ENCODE measurements at places on chromosomes 7 and 10.

- H3K4me1 ChIP-seq = no peaks in the 10 kb centered on the region
- peaks cover 3% of the 10 kb centered on the region for H3K27me3 ChIP-seq
- H3K36me3 ChIP-seq = no peaks in the 10 kb centered on the region
- no peak overlapping the region for H3K4me3 ChIP-seq
- no peak for DNase-seq
Measured at GRCh38 chr10:61543831-61544230, 90.7 kb upstream of the TMEM26 start.

DNA sequence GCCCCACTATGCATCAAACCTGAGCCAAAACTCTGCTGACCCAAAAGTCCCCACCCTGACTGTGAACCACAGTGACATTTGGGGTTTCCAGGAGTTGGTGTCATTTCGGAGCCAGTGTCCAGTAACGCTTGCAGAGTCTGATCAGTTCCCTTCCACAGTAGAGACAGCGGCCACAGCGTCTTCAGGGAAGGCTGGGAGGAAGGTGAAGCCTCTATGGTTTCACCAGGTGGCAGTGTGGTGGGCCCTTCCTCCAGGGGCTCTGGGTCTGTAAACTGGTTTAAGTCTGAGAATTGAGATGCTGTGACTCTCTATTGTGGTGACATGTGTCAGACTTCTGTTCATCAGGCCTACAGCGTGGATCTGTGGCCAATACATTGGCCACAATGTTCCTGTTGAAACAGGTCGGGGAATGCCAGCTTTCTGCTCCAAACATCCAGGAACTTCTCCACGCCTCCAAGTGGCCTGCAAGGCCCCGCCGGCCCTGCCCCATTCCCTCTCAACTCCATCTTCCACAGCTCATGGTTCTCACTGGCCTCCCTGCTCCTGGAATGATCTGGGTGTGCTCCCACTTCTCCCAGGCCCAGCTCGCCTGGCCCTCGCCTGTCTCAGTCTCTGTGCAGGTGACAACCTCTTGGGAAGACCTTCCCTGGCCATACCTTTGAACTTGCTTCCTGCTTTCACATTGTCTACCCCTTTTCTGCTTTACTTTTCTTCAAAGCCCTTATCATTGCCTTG lies 124.5 kb upstream of the FAM20C start:
- no peaks in the 10 kb centered on the region for H3K36me3 ChIP-seq
- H3K4me3 ChIP-seq = no peak overlapping the region
- no peaks in the 10 kb centered on the region for H3K4me1 ChIP-seq
- H3K27ac ChIP-seq = no peak overlapping the region
- DNase-seq = no peak

DNA sequence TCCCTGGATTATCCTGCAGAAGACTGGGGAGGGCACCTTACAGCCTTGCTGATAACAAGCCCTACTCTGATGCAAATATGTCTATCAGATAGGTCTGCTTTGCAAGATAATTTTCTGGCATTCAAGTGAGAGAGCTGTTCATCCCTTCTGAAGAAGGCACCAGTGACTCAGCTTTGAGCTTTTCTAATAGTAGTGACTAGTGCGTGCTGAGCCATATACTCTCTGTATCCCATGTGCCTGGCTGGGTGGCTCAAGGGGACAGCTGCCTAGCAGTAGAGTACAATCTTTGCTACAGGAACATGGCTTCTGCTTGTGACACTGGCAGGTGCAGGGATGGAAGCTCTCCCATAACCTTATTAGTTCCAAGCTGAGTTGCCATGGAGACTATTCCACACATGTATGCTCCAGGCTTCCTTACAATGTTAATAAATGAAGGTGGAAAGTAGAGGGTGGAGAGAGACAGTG lies 35.0 kb upstream of the ABCB4 start:
- peaks cover 66% of the 10 kb centered on the region for H3K36me3 ChIP-seq
- H3K4me3 ChIP-seq = peak overlapping the region; percentile 2
- H3K27ac ChIP-seq = peak overlapping the region; percentile 48
- H3K4me1 ChIP-seq = peaks cover 29% of the 10 kb centered on the region

GRCh38 chr7:711922-712380 lies 14.5 kb upstream of the DNAAF5 start:
- no peak for DNase-seq
- H3K4me3 ChIP-seq = no peak overlapping the region
- peaks cover 5% of the 10 kb centered on the region for H3K4me1 ChIP-seq
- H3K27ac ChIP-seq = no peak overlapping the region
- no peaks in the 10 kb centered on the region for H3K36me3 ChIP-seq

- no peaks in the 10 kb centered on the region for H3K36me3 ChIP-seq
- DNase-seq = no peak
- H3K4me1 ChIP-seq = no peaks in the 10 kb centered on the region
- H3K27me3 ChIP-seq = peaks cover 2% of the 10 kb centered on the region
- no peak overlapping the region for H3K27ac ChIP-seq
Measured at GRCh38 chr10:13453896-13454295, 74.9 kb downstream of the BEND7 start.

GRCh38 chr7:94957061-94957460 lies 49.7 kb downstream of the PPP1R9A start:
- H3K27me3 ChIP-seq = peaks cover 3% of the 10 kb centered on the region
- no peak for DNase-seq
- no peaks in the 10 kb centered on the region for H3K36me3 ChIP-seq
- H3K4me3 ChIP-seq = no peak overlapping the region

DNA sequence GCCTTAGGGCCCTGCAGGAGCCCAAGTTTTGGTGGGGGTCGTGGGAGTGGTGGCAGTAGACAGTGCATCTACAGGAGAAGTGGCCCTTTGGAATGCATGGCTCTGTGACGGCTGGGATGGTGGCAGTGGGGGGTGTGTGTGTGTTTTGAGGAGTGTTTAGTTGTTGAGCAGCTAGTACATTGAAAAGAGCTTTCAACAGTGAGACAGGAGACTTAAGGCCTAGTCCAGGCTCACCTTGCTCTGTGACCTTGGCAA lies 27.1 kb downstream of the ZNF775 start:
- H3K27ac ChIP-seq = peak overlapping the region; percentile 97
- peak overlapping the region; percentile 88 for H3K4me3 ChIP-seq
- peaks cover 41% of the 10 kb centered on the region for H3K4me1 ChIP-seq
- no peaks in the 10 kb centered on the region for H3K27me3 ChIP-seq
- peaks cover 5% of the 10 kb centered on the region for H3K36me3 ChIP-seq
- peak; percentile 10 for DNase-seq

DNA sequence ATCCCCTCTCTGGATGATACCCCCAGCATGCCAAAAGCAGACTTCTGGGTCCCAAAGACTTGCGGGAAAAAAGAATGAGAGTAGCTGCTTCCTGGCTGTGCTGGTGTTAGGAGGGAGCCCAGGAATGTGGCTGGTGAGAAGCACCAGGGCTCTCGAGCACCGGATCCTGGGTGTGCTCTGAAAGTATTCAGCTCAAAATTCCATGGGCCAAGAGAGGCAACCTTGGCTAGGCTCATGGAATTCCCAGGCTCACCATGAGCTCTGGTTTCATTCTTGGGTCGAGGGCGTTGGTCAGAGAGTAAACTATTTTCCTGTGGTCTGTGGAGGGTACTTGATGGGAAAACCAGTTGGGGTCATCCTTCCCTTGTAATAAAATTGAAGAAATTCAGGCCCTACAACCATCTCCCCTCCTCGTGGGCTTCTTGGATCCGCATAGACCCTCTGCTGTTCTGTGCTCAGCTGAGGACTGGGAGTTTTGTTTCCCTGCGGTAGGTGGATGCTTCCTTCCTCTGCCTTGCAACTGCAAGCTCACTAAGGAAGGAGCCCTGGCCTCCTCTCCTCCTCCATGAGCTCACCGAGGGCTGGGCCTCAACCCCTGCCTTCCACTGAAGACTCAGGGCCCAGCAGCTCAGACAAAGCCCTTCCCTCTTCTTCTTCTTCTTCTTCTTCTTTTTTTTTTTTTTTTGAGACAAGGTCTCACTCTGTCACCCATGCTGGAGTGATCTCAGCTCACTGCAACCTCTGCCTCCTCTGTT lies 34.5 kb upstream of the AQP1 start:
- H3K27ac ChIP-seq = no peak overlapping the region
- H3K36me3 ChIP-seq = peaks cover 3% of the 10 kb centered on the region
- peaks cover 3% of the 10 kb centered on the region for H3K27me3 ChIP-seq
- H3K4me1 ChIP-seq = no peaks in the 10 kb centered on the region
- H3K4me3 ChIP-seq = no peak overlapping the region
- DNase-seq = no peak

DNA sequence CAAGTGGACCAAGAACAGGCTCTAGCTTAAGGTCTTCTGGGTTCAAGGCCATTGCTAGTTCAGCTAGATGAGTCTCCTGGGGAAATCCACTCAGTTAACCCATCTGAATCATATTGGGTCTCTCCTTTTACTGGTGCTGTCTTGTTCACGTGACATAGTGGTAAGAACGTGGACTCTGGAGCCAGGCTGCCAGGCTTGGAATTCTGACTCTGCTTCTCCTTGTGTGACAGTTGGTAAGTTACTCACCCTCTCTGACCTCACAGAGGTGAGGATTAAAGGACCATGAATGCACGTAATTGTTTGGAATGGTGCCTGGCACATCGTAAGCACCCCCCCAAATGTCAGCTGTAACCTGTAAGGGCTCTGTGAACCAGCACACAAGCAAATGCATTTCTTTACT lies 9.7 kb upstream of the CALU start:
- H3K27me3 ChIP-seq = peaks cover 6% of the 10 kb centered on the region
- no peaks in the 10 kb centered on the region for H3K4me1 ChIP-seq

- H3K27ac ChIP-seq = no peak overlapping the region
- no peaks in the 10 kb centered on the region for H3K4me1 ChIP-seq
- H3K27me3 ChIP-seq = no peaks in the 10 kb centered on the region
- H3K36me3 ChIP-seq = no peaks in the 10 kb centered on the region
- no peak for DNase-seq
Measured at GRCh38 chr10:83682414-83682813, 456.9 kb upstream of the GHITM start.

DNA sequence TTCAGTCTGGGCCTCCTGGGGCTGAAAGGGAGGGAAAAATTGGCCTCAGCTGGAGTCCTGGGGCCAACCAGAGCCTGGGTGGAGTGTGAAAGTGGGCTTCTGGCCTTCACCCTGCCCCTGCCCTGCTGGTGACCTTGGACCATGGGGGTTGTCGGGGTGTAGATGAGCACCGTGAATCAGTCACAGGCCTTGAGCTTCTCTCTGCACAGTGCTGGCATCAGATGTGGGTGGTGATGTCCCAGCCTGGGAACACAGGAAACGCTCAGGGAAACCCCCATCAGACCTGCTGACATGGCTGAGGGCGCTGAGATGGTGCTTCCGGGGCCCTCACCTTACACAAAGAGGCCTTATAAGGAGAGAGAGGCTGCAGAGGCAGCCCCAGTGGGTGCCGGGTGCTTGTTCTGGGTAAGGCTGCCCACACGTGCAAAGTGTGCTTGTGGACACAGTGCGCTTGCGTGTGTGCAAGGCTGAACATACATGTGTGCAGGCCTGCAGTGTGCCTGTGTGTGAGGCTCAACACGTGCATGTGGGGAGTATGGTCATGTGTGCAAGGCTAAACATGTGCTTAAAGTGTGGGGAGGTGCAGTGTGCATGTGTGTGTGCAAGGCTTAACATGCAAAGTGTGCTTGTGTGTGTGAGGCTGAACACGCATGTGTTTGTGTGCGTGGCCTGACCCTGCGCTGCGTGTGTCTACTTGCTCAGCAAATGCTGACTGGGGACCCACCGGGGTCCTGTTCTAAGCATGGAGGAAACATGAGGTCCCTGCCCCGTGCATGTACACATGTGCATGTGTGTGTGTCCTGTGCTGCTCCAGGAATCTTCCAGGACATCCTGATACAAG lies 6.5 kb downstream of the ARPC1B start:
- DNase-seq = peak; percentile 87
- peak overlapping the region; percentile 89 for H3K4me3 ChIP-seq
- H3K4me1 ChIP-seq = peaks cover 65% of the 10 kb centered on the region
- H3K27ac ChIP-seq = peak overlapping the region; percentile 98
- peaks cover 8% of the 10 kb centered on the region for H3K36me3 ChIP-seq
- H3K27me3 ChIP-seq = peaks cover 7% of the 10 kb centered on the region

DNA sequence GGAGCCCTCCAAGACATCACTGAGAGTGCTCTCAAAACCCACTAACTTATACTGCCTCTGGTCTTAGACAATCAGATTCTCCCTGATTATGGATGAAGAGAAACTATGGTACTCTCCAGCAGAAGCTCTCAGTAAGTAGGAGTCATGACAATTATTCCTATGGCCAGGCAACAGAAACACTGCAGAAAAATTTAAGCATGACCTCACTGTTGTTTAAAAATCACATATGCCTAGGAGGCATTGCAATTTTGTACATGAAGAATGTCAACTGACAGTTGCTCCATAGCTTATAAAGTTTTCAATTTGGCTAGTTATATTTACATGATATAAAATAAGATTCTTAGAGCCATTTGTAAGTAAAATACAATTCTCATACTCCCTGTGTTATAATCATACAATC lies 105.9 kb upstream of the LSM8 start:
- H3K4me3 ChIP-seq = no peak overlapping the region
- peaks cover 3% of the 10 kb centered on the region for H3K36me3 ChIP-seq
- no peak overlapping the region for H3K27ac ChIP-seq
- H3K4me1 ChIP-seq = no peaks in the 10 kb centered on the region
- DNase-seq = no peak

DNA sequence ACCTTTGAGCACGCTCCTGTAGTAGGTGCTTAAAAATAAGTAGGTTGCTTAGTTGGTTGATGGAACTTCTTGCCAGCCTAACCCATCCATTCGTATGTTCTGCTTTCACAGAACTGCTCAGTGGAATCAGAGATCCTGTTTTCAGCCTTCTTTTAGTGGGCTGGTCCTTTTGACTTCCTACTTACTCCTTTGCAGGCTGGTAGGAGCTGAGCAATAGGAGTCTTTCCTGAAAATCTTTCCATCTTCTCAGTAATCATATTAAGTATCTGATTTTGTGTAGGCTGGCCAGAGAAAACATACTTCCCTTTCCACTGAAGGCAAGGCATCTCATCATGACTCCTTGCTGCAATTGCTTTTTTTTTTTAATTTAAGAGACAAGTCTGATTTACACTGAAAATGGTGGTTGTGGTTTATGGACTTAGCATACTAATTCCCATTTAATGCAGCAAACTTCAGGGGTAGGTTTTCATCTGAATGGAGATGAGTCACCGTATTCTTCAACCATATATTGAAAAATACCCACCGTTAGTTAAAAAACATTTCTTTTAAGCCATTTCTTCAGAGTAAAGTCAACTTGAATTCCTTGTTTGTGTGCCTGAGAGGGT lies 208.0 kb downstream of the ZNF365 start:
- no peak overlapping the region for H3K27ac ChIP-seq
- H3K4me1 ChIP-seq = no peaks in the 10 kb centered on the region
- H3K4me3 ChIP-seq = no peak overlapping the region
- H3K36me3 ChIP-seq = no peaks in the 10 kb centered on the region
- DNase-seq = no peak

DNA sequence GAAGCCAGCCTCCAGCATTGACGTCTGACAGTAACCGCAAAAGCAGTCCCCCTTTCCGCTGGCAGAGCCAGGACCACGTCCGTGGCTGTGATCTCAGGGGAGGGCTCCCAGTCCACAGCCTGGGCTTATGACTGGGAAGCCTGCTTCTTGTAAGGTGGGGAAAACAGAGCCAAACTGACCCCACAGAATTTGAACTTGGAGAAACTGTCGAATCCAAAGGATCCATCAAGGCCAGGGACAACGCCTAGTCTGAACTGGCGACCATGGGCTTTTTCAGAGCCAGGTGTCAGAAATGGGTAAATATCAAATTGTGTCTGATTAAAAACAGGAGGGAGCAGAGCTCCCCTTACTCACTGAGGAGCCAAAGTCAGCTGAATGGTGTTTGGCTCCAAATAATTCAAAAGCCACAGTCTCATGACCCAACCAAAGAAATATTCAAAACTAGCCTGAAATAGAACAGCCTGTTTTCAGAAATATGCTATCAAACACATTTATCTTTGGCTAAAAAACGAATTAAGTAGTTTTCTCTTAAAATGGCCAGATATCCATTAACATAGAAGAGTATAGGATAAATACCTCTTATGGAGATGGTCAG lies 751.4 kb upstream of the GALNT17 start:
- H3K4me1 ChIP-seq = no peaks in the 10 kb centered on the region
- DNase-seq = no peak
- peaks cover 7% of the 10 kb centered on the region for H3K27me3 ChIP-seq
- no peak overlapping the region for H3K27ac ChIP-seq
- no peaks in the 10 kb centered on the region for H3K36me3 ChIP-seq
